Fibroblast of skin of left biceps (primary cell): ENCODE measurements at places on chromosomes 6 and 20.
A peak's percentile ranks its signal among the peaks of the same experiment; 100 is the strongest.

- DNase-seq = no peak
Observed at GRCh38 chr6:7765575-7766325, 39.9 kb downstream of the BMP6 start.

GRCh38 chr20:16311756-16312155 is 261.5 kb downstream of the KIF16B start:
- peak; percentile 6 for DNase-seq

DNA sequence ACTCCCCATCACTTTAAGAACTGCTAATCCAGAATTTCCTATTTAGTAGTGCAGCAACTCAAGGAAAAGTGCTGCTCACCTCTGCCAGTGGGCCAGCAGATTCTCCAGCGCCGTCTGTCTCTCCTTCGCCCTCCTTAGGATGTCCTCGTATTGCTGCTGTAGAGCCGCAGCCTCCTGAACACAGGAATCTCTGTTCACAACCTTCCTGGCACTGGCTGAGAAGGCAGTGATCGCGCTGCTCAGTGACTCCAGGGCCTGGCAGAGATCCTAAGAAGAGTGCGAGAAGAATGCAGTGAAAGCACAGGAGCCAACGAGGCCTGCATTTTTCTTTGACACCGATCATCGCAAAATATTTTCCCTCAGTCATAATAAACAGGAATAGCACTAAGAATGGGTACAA is 209.0 kb downstream of the SYNE1 start:
- no peak for DNase-seq

- peak; percentile 55 for DNase-seq
Observed at GRCh38 chr6:116159782-116160524, 34.0 kb upstream of the COL10A1 start.

- DNase-seq = no peak
Observed at GRCh38 chr6:5109436-5109835, 24.3 kb downstream of the PPP1R3G start.

- no peak for DNase-seq
Observed at GRCh38 chr6:71977884-71978283, 91.5 kb downstream of the RIMS1 start.

- DNase-seq = no peak
Observed at GRCh38 chr6:154993710-154994109, 1.4 kb upstream of the TIAM2 start.
